ENCODE measurements at places on chromosomes 12 and 14.

DNA sequence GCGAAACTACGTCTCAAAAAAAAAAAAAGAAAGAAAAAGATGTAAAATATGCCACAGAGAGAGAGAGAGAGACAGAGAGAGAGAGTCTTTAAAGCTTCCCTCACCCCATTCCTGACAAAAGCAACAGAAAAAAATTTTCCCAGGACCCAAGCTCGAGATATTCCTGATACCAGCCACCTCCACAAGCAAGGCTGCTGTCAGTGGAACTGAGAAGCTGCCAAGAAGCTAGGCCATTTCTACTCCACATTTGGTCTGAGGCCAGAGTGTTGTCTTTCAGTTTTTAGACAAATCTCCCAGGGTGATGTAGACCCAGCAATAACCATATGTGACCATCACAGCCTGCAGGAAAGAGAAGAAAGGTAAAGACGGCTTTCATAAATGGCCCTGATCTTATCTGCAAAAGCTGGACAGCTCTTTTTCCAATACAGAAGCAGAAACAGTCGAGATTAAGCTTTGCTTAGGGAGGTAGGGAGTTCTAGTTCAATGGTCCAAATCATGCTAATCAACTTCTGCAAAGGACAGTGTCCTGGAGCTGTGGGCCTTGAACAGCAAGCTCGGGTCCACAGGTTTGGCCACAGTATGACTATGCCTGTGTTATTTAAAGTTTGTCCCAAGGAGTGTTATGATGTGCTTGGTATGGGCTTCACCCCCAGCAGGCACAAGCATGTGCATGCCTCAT lies 130.3 kb upstream of the NUDT4 start:
- no peak for DNase-seq

- peak; percentile 33 for DNase-seq
Measured at GRCh38 chr14:68786491-68787091, 6.3 kb downstream of the ZFP36L1 start.

- no peak for DNase-seq
Measured at GRCh38 chr14:77890873-77891272, 91.0 kb downstream of the ADCK1 start.

DNA sequence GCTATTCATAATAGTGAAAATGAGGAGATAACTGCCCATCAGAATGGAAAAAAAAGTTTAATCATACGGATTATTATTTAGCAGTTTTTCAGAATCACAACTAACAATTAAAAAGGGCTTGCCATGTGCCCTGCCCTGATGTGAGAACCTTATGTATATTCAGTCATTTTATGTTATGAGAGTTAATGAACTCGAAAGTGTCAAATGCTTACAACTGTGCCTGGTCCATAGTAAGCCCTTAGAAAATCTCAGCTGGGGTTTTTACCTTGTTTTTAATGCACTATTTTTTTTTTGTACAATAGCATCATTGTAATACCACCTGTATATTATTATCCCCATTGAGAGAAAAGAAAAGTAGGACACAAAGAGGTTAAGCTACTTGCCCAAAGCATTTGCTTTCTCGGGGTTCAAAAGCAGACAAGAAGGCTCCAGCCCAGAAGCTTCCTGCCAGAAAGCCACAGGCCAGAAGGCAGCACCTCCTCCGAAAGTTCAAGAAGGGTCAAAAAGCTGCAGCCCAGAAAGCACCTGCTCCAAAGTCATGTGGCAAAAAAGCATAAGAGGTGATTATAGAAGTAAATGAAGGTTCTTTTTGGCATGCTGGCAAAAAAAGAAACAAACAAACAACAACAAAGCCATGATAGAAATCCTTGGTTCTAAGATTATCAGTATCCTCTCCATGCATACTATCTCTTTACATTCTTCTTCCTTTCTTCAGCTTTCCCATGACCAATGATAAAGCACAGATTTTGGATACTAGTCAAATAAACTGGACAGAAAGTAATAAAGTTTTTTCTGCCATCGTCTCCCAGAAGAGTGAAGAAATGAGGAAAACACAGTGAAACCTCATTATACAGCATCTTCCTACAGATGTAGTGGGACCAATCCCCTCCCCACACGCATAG lies 59.1 kb upstream of the NAP1L1 start:
- no peak for DNase-seq

Data from germinal center (tissue), 1 donor.